AG09319 (cell line): ENCODE measurements at places on chromosomes 12 and 14.

GRCh38 chr14:55516776-55517175 is 63.2 kb upstream of the KTN1 start:
- DNase-seq = no peak

- DNase-seq = peak; percentile 45
Measured at GRCh38 chr14:67618617-67619063, 1.1 kb upstream of the ARG2 start.

DNA sequence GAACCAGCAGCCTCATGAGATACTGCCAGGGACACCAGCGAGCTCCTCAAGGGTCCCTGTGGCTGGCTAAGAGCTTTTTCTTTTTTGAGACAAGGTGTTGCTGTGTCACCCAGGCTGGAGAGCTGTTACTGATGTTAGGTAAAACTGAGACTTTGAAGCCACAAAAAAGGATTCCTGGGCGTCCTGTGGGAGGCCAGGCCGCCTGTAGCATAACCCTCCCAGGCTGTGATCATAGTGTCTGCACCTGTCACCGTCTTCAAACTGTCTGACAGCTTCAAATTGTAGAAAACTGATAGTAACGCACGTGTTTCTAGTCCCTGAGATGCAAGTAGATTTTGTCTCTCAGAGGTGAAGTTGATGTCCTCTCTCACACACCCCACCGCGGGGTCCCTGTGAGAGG is 4.1 kb downstream of the ZFYVE21 start:
- DNase-seq = no peak

DNA sequence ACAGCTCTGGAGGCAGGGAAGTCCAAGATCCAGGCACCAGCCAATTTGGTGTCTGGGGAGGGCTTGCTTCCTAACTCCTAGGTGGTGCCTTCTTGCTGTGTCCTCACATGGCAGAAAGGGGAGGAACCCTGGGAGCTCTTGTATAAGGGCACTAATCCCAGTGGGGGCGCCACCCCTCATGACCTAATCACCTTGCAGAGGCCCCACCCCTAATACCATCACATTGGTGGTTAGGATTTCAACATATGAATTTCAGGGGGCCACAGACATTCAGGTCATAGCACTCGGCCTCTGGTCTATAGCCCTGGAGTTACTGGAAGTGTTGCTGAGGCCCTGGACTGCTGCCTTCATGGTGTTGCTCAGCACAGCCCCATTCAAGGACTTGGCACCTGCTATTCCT is 14.6 kb downstream of the PSMD9 start:
- DNase-seq = no peak

GRCh38 chr12:31118347-31119191 is 44.9 kb downstream of the DDX11 start:
- DNase-seq = no peak

DNA sequence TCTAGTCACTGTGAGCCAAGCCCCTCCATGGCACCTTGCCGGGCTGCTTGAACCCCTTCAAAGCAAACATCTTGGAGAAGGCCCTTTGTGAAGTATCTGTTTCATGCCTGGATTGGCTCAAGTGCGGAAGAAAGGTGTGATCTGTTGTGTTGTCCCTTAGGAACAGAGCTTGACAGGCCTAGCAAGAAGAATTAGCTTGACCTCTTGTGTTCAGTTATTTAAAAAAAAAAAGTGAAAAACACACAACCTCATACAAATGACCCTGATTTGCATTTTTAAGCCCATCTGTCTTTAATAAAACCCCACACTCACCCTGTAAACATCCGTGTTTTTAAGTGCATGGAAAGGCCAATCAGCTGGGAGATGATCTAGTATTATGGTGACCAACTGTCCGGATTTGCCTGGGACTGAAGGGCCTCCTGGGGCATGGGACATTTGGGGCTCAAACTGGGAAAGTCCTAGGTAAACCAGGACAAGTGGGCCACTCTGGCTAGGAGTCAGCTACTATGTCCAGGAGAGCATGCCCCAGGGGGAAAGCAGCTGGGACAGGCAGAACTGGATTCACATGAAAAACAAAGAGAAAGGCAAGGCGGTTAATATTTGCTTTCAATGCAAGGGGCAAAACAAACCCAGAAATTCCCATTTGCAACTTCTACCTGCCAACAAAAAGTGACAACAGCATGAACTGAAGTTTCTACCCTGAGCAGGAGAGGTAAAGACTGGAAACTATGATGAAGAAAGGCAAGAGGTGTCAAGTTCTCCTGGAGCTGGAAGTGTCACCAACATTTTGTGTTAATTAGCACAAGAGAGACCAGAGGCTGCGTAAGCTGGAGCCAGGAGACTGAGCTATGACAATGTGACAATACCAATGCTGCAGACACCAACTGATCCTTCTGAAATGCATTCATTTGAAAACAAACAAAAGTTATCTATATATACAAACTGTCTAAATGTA is 78.6 kb downstream of the CLMN start:
- DNase-seq = no peak

DNA sequence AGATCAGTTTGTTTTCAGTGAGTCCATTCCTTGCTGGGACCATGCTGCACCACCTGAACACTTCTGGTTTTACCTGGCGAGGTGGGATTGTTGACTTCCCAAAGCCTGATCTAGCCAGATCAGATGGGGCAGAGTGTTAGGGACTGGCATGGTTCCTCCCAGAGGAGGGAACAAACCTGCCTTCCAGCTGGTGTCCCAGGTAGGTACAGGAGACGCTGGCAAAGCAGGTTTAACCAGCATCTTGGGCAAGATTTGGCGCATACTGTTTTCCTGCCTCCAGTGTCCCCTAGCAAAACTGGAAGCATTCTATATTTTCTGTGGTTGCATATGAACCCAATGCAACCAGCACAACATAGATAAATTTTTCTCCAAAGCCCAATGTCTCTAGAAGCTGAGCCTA is 14.6 kb upstream of the FOS start:
- no peak for DNase-seq

DNA sequence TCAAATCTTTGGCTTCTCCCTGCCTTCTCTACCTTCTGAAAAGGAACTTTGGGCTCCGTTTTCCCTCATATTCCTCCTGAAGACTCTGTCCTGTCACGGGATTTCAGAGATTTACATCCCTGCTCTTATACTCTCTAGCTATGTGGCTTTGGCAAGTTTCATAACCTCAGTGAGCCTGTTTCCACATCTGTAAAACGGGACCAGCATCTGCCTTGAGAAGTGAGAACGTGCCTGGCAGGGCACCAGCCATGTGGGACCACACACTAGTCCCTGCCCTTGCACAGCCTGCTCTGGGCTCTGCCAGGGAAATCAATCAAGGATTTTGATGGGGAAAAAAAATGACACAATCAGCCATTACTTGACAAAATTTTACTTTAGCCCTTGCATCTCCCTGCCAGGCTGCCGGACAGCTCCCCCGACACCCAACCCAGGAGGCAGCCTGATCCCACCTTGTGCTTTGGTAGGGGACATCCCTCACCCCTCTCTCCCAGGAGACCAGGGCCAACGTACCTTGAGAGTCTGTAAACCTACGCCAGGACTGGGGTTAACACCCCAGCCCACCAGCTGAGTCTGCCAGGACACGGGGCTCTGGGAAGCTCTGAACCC is 8.5 kb downstream of the PHETA1 start:
- DNase-seq = no peak

DNA sequence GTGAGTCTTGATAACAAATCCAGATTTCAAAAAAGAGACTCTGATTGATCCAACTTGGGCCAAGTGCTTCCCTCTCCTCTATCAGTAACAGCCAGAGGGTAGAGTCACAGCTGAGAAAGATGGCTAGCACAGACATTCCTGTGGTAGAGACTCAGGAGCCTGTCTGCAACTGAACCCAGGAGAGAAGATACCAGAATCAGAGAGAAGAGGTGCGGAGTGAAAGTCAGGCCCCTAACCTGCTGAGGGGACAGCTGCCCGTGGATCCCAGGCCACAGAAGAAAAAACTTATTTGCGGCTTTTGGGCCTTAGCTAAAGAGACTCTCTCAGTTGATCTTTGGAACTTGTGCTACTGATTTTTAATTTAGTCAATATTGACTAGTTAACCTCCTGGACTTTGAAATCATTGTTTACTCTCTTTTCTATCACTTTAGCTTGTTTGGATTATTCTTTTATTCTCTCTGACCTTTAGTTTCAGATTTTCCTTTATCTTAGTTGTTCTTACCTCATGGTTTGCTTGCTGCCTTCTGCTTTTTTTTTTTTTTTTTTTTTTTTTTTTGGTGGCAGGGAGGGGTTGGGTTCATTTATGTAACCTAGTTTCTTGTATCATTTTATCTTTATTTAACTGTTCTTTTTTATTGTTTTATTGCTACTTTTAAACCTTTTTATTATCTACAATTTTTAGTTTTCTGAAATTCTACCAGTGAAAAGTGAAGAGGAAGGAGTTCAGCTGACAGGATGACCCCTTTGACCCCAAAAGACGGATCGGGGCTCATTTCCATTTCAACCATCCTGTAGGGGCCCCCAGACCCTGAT is 154.9 kb upstream of the KRR1 start:
- DNase-seq = no peak

DNA sequence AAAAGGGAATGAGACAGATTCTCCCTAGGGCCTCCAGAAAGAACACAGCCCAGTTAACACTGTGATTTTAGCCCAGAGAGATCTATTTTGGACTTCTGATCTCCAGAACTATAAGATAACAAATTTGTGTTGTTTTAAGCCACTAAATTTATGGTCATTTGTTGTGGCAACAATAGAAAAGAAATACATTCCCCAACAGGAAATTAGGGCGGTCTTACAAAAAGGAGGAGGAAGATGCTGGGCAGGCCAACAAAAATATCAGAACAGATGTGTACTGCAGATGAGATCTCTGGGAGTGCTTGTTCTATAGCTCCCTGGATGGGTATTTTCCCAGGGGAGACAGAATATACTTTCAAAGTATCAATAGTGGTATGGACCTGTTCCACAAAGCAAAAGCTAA is 32.0 kb upstream of the SOCS2 start:
- no peak for DNase-seq

DNA sequence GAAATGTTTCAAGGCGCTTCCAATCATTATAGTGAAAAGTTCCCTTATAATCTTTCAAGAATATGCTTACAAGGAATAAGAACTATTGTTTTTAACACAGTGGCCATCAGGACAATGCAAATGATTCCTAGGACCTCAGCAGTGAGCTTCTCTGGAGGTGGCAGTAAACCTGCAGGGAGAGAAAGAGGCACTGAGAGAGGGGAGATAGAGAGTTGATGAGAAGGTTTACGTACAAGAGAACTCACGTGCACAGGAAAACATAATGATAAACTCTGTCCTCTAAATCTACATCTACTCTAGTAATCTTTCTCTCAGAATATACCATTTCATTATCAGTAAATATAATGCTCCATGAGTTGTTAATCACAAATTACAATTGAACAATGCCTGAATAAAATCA is 715 bp downstream of the KLRC4 start:
- no peak for DNase-seq

DNA sequence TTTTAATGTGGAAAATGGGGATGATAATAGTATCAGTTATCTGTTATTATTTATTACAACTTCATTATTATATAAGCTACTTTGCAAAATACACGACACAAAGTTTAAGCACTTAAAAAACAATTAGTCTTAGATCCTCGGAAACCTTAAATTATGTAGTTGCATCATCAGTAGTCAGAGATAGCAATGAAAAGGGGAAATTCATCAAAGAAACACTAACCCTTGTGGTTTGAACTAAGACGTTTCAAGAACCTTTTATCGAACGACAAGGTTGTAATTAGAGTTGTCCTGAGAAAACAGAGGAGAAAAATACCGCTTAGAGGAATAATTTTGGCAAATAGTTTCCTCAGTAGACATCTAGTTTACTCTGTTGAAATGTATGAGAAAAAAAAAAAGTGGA is 198.5 kb downstream of the PTPRO start:
- no peak for DNase-seq

- no peak for DNase-seq
Measured at GRCh38 chr14:102251161-102251560, 53.8 kb downstream of the MOK start.

- DNase-seq = peak; percentile 69
Measured at GRCh38 chr14:96095581-96096476, 56.7 kb downstream of the C14orf132 start.
